ENCODE measurements at places on chromosomes 16 and 17.

DNA sequence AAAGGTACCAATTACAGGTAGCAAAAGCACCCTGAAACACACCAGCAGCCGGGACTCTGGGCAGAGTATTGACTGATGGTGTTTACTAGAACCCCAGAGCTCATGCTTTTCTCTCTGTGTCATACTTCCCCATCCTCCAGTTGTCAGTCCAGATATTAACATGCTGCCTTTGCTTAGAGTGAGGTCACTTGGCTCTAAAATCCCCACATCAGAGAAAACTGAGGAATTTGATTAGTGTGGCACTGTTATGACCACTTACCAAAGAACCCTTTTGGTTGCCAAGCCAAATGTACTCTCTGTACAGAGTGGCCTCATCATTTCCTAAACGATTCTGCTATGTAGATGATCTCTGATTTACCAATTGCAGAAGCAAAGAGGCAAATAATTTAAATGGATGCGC lies 80.4 kb downstream of the ABCC12 start:
- peak; percentile 87 for DNase-seq

DNA sequence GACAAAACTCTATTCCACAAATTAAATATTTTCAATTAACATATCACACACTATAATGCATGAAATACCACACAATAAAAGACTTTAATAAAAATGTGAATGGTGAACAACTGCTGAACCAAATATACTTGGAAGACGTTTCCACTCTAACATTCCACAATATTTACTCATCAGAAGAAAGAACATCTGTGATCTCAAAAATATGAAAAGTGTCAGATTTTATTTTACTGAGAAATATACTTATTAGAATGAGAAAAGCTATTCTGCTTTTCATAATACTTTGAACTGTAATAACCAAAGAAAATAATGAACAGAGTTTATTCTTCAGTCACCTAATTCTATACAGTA lies 181.8 kb upstream of the AXIN2 start:
- no peak for DNase-seq

GRCh38 chr16:83271970-83272575 lies 535.7 kb upstream of the HSBP1 start:
- DNase-seq = peak; percentile 8

DNA sequence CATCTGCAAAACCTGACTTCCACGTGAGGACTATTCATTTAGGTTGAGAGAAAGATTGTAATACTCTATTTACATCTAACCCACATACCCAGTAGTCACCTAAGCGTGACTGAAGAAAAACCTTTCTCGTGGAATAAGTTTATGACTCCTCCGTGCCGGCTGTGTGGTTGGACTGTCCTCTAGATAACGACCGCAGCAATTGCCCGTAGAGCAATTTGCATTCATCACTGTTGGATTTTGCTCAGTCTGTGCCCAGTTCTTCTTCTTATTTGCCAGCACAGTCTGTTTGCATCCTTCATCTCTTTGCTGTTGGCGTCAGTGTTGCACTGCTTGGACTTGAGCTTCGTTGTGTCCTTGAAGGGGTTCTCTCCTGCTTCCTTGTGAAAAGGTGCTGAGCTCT lies 131.3 kb downstream of the CYB561 start:
- no peak for DNase-seq

- DNase-seq = no peak
Measured at GRCh38 chr16:1731603-1732002, 25.6 kb downstream of the MAPK8IP3 start.

DNA sequence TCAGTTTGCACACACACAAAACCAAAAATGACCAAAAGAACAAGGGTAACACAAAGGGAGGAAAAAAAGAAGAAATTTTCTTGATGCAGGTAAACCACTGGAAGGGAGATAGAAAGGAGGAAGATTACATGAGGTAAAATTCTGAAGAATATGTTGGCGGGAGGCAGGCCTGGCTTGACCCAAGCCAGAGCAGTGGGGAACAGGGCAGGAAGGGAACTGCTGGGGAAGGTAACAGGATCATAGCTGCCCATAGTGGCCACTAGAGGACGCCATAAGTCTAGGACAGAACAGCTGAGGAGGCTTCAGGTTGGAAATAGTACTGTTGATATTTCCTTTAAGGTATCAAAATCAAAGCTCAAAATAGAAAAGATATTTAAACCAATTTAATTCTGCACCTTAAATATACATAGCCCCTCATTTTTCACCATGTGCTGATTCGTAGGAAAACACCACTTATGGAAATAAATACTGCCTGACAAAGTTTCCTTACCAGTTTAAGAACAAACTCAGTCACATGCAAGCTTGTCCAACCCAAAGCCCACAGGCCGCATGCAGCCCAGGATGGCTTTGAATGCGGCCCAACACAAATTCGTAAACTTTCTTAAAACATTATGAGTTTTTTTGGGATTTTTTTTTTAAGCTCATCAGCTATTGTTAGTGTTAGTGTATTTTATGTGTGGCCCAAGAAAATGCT lies 15.5 kb downstream of the VPS35 start:
- peak; percentile 80 for DNase-seq

GRCh38 chr16:53515259-53515658 lies 12.2 kb upstream of the AKTIP start:
- no peak for DNase-seq

GRCh38 chr17:36135465-36135864 lies 31.8 kb downstream of the CCL4 start:
- DNase-seq = no peak

- no peak for DNase-seq
Measured at GRCh38 chr16:20760346-20760745, 3.5 kb upstream of the ACSM3 start.

DNA sequence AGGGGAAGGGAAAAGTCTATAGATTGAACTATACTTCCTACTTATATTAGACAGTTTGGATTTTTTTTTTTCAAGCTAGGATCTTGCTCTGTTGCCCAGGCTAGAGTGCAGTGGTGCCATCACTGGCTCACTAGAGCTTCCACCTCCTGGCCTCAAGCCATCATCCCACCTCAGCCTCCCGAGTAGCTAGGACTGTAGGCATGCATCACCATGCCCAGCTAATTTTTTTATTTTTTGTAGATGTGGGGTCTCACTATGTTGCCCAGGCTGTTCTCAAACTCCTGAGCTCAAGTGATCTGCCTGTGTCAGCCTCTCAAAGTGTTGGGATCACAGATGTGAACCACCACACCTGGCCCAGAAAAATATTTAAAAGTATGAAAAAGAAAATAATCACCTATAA lies 121.0 kb upstream of the HAS3 start:
- DNase-seq = no peak

GRCh38 chr17:62822080-62822904 lies 14.2 kb upstream of the MARCHF10 start:
- DNase-seq = peak; percentile 65

DNA sequence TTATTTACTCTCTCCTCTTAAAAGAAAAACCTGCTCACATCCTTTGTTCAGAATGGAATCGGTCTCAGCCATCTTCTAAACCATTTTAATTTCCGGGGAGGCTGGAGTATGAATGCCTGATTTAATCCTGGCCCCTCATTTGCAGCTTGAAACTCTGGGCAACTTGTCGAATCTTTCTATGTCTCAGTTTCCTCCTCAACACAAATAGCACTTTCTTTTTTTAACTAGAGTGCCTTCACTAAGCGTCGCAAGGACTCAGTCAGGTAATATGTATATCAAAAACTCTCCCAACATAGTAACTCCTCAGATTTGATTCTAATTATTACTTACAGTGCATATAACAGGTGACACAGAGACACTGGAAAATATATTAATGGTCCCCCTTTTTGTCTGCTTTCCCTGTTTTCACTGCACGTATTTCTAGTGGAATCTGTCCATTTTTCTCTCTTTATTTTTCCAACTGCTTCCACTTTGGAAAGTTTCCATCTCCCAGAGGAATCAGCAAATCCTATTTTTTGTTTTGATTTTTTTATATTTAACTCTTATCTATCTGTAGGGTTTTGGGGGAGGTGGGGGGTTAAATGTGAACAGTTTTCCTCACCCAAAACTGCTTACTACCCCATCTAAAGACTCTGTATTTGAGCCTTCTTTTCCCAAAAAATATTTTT lies 18.6 kb downstream of the SNN start:
- DNase-seq = no peak

- no peak for DNase-seq
Measured at GRCh38 chr17:78714534-78714933, 67.5 kb downstream of the CYTH1 start.

GRCh38 chr16:396605-397004 lies 394 bp upstream of the NME4 start:
- peak; percentile 65 for DNase-seq

DNA sequence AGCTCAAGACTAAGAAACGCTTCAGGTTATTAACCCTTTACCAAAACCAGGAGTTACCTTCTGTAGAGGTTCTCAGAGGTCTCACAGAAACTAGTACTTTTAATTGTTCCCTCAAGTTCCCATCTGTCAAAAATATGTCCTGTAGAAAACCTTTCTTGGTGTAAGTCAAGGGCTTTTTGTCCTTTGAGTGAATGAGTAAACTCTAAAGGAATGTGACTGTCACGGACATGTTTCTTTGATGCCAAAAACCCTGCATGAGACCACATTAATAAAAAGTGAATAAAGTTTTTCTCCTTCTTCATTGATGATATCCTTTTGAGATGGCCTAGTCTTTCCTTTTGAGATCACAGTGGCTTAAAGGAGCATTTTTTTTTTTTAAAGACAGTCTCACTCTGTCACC lies 102.9 kb downstream of the NLK start:
- peak; percentile 56 for DNase-seq

DNA sequence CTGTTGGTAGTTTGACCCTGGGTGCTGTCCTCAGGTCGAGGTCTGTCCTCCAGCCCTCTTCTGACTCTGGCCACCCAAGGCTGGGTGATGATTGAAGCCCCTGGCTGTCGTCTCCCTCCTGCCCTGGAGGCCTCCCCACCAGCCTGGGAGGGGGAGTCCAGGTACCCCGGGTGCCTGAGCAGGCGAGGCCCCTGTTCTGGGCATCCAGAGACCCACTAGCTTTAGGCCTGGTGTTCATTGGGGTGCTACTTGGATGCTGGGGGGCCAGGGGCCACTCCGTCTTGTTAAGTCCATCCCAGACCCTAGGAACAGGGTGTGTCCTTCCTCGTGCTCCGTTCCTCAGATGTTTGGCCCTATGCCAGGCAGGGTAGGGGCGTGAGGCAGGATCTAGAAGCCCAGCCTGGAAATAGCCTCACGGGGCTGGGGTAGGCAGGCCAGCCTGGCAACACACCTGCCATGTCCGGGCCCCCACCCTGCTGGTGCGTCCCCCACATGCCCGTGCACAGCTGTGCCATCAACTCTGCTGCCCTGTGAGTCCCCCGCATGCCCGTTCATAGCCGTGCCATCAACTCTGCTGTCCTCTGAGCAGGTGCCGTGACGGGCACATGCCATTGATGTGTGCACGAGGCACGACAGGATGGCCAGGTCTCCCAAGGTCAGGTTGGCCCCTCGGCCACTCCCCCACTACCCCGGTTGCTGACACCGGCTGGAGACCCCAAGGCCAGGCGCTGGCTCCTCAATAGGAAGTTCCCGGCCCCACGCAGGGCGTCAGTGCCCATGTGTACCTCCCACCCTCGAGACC lies 36.9 kb downstream of the GINS2 start:
- peak; percentile 61 for DNase-seq

- DNase-seq = no peak
Measured at GRCh38 chr17:28986714-28987655, 18.8 kb downstream of the SEZ6 start.

DNA sequence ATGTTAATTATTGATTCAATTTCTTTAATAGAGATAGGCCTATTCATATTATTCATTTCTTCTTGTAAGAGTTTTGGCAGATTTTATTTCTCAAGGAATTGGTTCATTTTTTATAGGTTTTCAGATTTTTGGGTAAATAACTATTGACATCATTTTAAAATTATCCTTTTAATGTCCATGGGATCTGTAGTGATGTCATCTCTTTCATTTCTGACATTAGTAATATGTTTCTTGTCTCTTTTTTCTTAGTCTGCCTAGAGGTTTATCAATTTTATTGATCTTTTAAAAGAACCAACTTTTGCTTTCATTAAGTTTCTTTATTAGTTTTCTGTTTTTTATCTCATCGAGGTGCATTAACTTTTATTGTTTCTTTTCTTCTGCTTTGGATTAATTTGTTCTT lies 162.6 kb downstream of the FTO start:
- DNase-seq = no peak

GRCh38 chr16:23905027-23905426 lies 69.2 kb downstream of the PRKCB start:
- peak; percentile 93 for DNase-seq

- peak; percentile 80 for DNase-seq
Measured at GRCh38 chr17:7703584-7704479, 1.2 kb upstream of the EFNB3 start.

DNA sequence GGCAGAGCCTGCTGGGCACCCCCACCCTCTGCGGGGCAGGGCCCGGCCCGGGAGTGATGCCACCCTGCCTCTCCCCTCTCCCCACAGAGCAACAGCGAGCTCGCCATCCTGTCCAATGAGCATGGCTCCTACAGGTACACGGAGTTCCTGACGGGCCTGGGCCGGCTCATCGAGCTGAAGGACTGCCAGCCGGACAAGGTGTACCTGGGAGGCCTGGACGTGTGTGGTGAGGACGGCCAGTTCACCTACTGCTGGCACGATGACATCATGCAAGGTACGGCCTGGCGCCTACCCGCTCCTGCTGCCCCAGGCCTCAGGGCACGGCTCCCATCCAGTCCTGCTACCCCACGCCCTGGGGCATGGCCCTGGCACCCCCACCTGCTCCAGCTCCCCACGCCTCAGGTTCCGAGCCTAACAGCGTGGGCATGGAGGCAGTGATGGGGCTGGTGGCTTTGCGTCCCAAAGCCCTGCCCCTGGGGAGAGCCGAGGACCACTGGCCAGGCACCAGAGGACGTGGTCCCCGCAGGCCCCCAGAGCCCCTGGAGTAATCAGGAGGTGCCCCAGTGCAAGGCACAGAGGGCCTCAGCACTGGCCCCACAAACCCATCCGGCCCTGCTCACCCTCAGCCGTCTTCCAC lies 38.4 kb downstream of the TSC2 start:
- no peak for DNase-seq

- no peak for DNase-seq
Measured at GRCh38 chr17:65008882-65009281, 47.7 kb downstream of the GNA13 start.
